Stimulated activated CD8-positive, alpha-beta memory T cell treated with anti-CD3 and anti-CD28 coated beads, Interleukin-4, amount 100 ng/mL, for 4 hours (primary cell): ENCODE measurements at places on chromosomes 11 and 22.

GRCh38 chr11:76186776-76187279 lies 19.5 kb downstream of the WNT11 start:
- no peak for DNase-seq

GRCh38 chr22:29458551-29458950 lies 20.2 kb downstream of the RFPL1 start:
- DNase-seq: no peak

GRCh38 chr11:61297341-61297740 lies 2.2 kb upstream of the VWCE start:
- no peak for DNase-seq

GRCh38 chr11:43979571-43980219 lies 37.3 kb downstream of the C11orf96 start:
- no peak for DNase-seq

DNA sequence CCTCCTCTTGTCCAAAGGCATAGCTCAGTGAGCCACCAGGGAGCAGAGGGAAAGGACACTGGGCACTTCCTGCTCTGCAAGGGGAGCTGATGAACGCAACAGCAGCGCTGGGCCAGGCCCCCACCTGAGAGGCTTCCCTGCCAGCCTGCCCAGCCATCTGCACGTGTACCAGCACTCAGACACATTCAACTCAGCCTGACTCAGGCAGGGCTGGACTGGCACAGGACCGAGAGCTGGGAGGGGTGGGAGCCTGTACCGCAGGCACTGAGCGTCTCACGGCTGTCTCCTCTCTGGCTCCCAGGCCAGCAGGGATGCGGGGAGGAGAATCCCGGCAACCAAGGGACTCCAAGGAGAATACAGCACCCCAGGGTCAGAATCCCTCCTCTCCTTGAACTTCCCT lies 411.8 kb downstream of the CTTN start:
- DNase-seq: no peak

DNA sequence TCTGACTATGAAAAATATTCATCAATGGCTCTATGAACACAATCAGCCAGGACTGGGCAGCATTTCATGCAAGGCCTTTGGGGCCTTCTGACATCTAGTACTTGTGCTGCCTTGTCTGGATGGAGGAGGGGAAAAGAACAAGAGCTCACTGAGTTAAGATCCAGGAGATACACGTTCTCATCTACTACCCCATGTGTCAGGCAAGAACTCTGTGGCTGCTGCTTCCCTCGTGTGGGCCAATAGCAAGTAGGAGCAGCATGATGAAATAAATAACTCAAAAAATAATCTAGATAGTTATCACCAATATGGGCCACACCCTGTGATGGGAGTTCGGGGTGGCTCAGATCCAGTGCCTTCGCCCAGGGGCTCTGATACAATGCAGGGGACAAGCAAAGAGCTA lies 7.3 kb downstream of the KCNE3 start:
- DNase-seq: no peak

DNA sequence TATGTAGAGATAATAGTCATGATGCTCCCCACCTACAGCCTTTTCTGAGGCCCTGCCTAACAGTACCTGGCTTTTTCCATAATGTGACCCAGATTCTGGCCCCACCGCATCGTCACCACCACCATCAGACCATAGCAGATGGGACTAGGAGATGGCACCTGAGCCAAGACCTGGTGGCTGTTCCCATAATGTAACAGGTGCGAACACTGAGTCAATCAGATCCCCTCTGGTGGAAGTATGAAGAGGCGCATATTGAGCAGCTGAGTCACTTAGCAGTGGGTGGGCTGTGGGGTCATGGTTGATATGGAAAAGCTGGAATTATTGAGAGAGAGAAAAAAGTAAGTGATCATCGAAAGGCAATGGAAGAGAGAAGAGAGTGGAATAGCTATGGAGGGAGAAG lies 578.0 kb upstream of the CADM1 start:
- no peak for DNase-seq

DNA sequence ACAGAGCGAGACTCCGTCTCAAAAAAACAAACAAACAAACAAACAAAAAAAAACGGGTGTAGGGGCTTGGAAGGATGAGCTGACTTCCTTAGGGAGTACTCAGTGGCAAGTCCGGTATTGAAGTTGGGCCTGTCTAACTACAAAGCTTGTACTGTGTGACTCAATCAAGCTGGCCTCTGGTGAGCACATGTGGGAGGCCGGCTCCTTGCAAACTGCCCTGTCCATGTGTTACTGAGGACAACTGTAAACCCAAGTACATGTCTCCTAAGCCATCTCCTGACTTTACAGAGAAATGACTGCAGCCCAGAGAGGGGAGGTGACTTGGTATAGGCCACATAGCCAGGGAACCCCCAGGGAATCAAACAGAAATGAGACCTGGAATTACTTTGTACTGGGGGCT lies 11.6 kb downstream of the RIBC2 start:
- DNase-seq: no peak

DNA sequence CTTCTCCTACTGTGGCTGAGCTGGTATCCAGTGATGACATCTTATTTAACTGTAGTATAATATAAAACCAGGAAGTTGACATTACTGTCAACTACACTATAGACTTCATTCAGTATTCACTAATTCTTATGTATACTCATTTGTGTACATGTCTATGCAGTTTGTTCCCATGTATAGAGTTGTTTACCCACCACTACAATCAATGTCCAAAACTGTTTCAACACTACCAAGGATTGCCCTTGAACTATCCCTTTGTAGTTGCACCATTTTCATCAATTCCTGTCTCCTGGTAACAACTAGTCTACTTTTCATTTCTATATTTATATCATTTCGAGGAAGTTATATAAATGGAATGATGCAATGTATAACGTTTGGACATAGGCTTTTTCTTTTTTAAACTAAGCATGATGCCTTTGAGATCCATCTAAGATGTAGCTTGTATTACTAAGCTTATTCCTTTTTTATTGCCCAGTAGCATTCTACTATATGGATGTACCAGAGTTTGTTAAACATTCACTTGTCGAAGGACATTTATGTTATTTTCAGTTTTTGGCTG lies 39.2 kb downstream of the TMEM135 start:
- DNase-seq: no peak

- DNase-seq: no peak
Observed at GRCh38 chr11:127506647-127507046, 506.1 kb upstream of the KIRREL3 start.

- no peak for DNase-seq
Observed at GRCh38 chr11:62601122-62601371, 618 bp downstream of the MTA2 start.

GRCh38 chr11:5608808-5609207 lies 12.4 kb downstream of the TRIM6 start:
- no peak for DNase-seq

DNA sequence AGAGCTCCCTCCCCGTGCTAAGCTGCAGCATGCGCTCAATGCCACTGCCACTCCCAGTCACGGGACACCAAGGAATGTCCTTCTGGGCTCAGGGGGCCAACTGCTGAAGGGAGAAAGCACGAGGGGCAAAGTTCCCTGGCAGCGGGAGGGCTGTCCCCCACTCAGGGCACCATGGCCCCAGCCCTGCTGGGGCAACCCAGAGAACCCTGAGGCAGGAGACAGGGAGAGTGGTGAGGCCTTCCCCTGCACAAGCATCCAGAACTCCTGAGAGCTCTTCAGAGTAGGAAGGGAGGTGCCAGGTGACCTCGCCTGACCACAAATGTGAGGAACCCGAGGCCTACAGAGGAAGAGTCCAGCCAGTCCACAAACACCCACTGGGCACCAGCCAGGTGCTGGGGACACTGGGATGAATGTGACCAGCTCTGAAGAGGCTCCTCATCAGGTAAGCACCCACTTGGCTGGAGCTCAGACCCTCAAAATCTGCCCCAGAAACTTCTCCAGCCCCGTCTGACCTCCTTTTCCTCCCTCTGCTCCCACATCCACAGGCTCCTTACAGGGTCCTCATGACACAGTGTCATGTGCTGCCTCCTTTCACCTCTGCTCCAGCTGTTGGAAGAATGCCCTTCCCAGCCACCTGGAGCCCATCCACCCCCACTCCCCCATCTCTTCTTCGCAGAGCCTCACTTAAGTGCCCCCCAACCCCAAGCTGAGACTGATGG lies 15.6 kb downstream of the GDPD5 start:
- no peak for DNase-seq

DNA sequence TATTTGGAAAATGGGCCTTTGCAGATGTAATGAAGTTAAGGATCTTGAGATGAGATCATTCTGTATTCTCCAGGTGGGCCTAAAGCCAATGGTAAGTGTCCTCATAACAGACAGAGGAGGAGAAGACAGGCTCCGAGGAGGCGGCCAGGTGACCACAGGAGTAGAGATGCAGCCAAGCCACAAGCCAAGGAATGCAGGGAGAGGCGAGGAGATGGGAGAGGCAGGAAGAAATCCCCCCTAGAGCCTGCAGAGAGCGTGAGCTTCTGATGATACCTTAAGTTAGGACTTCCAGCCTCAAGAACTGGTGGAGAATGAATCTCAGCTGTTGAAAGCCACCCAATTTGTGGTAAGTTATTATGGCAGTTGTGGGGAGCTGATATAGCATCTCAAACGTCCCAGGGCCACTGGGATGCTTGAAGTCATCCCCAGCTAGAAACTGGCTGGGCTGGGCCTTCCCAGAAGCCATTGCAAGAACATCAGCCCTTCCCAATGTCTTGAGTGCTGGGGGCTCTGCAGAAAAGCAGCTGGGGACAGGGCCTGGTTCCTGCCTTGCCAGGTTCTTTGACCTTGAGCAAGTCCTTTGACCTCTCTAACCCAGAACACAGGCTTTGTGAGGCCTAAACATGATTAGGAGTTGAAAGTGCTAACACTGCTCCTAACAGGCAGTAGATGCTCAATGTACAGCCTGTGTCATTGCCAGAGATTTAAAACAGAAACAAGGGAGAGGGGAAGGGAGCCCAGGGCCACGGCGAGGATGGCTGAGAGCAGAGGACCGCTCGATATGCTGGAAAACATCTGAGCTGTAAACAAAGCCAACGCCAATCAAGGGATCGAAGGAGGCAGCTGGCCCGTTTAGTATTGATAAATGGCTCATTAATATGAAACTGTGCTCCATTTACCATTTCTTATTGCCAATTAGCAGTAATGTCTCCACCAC lies 632.3 kb downstream of the TBC1D22A start:
- no peak for DNase-seq

- DNase-seq: no peak
Observed at GRCh38 chr11:10453261-10453660, 1.8 kb upstream of the AMPD3 start.

GRCh38 chr11:66473608-66474515 lies 6.4 kb upstream of the DPP3 start:
- DNase-seq: no peak

GRCh38 chr11:71115770-71116692 lies 136.3 kb downstream of the SHANK2 start:
- DNase-seq: no peak

DNA sequence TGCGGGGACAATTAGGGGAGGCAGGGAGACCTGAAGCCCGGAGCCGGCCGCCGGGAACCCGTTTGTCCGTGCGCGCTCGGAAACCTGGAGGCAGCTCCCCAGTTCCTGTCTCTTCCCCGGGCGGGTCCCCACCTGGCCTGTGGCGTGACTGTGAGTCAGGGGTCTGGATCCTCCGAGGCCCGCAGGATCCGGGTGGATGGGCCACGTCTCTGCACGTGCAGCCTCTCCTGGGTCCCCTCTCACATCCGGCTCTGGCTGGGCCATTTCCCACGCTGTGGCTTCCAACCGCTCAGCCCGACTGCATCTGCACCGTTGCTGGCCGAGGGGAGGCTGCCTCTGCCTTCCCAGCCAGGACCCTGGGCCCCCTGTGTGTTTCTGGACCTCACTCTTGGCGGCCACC lies 14.8 kb upstream of the H19 start:
- DNase-seq: no peak

DNA sequence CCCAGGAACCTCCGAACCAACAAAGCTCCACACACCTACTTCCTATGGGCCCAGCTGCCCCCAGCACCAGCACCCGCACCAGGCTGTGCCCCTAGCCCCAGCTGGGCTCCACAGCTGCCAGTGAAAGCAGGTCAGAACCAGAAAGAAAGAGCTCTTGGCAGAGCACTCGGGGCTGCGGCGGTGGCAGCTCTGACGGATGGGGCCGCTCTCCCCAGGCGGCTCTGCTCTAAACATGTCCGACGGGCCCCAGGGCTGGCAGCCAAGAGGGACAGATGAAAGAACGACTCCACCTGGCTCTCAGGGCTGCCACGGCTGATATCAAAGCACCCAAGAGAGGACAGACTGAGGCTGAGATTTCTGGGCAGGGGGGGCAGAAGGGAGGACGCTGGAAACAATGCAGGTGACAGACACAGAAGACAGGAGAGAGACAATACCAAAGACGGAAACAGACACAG lies 25.7 kb downstream of the LRFN4 start:
- DNase-seq: no peak

GRCh38 chr11:14110629-14111028 lies 148.1 kb downstream of the SPON1 start:
- no peak for DNase-seq

GRCh38 chr11:73425108-73425507 lies 48.9 kb downstream of the RELT start:
- DNase-seq: no peak

DNA sequence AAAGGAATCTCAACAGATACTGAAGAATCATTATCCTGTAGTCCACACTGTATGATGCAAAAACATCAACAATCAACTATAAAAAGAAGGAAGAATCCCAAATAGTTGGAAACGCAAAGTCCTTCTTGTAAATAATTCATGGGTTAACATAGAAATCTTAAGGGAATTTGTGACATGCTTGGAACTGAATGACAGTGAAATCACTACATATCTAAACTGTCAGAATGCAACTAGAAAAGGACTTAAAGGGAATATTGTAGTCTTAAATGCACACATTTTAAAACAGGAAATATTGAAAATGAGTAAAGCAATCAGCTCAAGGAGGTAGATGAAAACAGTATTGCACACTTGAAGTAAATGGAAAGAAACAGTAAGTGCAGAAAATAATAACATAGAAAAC lies 147.6 kb upstream of the MPPED2 start:
- DNase-seq: no peak

GRCh38 chr11:17460406-17460805 lies 16.2 kb downstream of the ABCC8 start:
- DNase-seq: no peak
